ENCODE measurements at places on chromosomes 16 and 17.

GRCh38 chr17:9269350-9270035 lies 248.2 kb downstream of the NTN1 start:
- DNase-seq, result no peak

DNA sequence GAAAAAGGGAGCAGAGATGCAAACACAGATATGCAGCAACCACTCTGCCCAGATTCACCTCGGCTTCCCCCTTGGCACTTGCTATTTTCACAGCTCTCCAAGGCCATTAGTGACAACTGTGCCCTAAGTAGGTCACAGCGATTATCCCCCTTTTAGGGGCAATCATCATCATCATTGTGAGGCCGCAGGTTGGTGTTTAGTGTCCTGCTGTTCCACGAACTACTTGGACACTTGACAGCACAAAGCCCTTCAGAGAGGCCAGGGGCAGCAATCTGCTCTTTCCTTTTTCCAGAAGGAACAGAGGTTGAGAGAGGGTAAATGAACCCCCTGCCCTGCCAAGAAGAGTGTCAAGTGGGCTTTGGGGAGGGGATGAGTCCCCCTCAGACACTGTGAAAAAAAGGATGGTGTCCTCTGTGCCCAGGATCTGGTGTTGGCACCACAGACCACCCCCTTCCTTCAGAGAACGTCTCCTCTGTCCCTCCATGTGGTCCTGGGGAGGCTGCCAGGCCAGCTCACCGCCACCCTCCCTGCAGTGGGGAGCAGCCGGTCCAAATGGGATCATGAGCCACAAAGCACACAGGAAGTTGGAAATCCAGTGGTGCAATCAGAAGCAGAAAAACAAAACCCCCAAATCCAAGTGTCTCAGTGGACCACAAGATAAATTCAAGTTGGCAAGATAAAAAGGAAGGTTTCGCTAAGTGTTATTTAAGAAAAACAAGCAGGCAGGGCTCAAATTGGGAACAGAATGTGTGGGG lies 78.4 kb upstream of the MED9 start:
- DNase-seq, result no peak

DNA sequence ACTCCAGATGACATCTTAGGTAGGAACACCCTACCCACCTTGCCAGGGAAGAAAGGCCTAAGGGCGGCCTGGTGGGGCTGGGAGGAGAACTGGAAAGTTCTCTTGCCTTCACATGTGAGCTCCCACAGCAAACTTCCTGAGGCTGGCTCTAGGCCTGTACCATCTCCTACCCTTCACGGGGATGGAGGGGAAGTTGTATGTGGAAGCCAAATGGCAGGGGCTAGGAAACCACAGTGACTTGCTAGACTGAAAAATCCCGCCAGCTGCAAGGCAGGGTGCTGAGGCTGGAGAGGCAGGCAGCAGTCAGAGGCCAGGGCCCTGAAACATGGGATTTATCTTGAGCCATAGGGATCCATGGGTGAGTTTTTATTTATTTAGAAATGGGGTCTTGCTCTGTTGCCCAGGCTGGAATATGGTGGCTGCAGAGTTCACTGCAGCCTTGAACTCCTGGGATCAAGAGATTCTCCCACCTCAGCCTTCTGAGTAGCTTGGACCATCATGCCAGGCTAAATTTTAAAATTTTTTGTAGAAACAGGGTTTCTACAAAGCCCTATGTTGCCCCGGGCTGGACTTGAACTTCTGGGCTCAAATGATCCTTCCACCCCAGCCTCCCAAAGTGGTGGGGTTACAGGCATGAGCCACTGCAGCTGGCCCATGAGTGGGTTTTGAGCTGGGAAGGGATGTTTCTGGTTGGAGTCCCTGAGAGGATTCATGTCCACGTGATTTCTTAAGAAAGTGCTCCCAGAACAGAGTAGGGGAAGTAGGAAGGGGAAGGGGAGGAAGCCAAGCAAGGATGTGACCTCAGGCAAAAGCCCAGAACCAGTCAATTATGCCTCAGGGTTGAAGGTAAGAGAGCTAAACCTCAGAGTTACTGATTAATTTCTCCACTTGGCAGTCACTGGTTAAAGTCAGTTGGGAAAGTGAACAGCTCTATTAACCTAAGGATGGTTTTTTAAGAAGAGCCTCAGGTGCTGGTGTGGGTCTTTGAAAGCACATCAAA lies 4.0 kb upstream of the KAT8 start:
- no peak for DNase-seq

DNA sequence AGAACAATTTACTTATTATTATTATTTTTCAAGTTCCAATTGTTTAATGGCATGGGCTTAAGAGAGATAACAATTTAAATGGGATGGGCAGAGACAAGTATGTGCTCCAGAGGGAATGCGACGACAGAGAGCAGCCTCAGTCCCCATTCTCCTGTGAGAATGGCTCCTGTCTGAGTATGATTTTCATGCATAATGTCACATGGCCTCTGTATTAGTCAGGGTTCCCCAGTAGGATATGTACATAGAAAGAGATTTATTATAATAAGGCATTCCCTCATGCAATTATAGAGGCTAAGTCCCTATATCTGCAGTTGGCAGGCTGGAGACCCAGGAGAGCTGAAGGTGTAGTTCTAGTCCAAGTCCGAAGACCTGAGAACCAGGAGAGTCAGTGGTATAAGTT lies 22.9 kb upstream of the NKD1 start:
- DNase-seq, result no peak

- no peak for DNase-seq
Observed at GRCh38 chr16:86158688-86159360, 259.9 kb downstream of the IRF8 start.

DNA sequence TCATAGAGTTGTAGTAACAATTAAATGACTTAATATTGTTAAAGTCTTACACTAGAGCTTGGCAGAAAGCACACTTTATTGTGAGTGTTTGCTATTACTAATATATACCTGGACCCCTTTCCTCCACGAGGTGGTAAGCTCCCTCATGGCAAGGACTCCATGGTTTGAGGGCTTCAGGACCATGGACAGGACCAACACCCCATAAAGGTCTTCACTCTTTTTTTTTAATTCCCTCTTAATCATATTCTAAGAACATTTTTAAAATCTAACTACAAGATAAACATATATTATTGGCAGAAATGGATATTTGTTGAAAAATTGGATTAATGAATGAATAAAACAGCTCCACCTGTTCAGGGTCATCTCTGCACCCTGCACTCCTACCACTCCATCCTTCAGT lies 154.5 kb downstream of the CBLN1 start:
- DNase-seq, result peak; percentile 6

All from NCI-H1694 treated with DMSO at 0.1 percent for 48 hours (cell line).